ENCODE measurements at places on chromosomes 11 and 22.

GRCh38 chr11:115611343-115611742 is 107.1 kb upstream of the CADM1 start:
- no peak for DNase-seq
- H3K4me1 ChIP-seq = no peaks in the 10 kb centered on the region
- H3K27me3 ChIP-seq = no peaks in the 10 kb centered on the region
- no peaks in the 10 kb centered on the region for H3K36me3 ChIP-seq
- H3K4me3 ChIP-seq = no peak overlapping the region

- H3K27ac ChIP-seq = no peak overlapping the region
- no peaks in the 10 kb centered on the region for H3K4me1 ChIP-seq
- no peaks in the 10 kb centered on the region for H3K27me3 ChIP-seq
- H3K36me3 ChIP-seq = no peaks in the 10 kb centered on the region
- H3K4me3 ChIP-seq = no peak overlapping the region
Observed at GRCh38 chr11:103898577-103899336, 137.7 kb upstream of the DDI1 start.

- no peaks in the 10 kb centered on the region for H3K36me3 ChIP-seq
- H3K27me3 ChIP-seq = peaks cover 13% of the 10 kb centered on the region
- no peak overlapping the region for H3K27ac ChIP-seq
- no peak overlapping the region for H3K4me3 ChIP-seq
Observed at GRCh38 chr11:87954476-87954875, 220.8 kb downstream of the RAB38 start.

DNA sequence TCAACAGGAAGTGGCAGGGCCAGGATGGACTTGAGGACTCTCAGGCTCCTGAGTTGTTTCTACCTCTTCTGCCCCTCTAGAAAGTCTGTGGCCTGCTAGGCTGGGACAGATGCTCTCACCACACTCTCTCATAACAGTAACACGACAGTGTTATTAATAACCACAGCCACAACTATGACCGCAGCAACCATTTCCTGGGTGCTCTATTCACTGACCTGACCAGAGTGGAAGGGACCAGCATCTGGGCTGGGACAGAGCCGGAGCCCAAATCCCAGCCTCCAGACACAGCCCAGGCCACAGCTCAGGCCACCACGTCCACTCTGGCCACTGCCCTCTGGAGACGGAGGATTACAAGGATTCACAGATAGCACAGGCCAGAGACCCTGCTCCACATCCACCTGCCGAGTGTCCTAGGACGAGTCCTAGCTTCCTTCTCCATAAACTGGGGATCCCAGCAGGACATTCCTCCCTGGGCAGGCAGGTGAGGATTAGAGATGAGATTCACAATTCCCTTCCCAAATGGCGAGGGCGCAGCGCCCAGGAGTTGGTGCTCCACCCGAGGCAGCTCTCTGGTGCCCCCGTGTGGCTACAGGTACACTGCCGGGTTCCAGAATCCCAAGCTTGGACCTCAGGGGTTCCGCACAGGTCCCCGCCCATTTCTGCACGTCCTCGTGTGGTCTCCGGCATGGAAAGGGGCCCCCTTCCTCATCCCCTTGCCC is 7.1 kb downstream of the PNPLA5 start:
- peak; percentile 68 for DNase-seq
- H3K36me3 ChIP-seq = no peaks in the 10 kb centered on the region
- H3K4me1 ChIP-seq = no peaks in the 10 kb centered on the region
- H3K4me3 ChIP-seq = no peak overlapping the region

DNA sequence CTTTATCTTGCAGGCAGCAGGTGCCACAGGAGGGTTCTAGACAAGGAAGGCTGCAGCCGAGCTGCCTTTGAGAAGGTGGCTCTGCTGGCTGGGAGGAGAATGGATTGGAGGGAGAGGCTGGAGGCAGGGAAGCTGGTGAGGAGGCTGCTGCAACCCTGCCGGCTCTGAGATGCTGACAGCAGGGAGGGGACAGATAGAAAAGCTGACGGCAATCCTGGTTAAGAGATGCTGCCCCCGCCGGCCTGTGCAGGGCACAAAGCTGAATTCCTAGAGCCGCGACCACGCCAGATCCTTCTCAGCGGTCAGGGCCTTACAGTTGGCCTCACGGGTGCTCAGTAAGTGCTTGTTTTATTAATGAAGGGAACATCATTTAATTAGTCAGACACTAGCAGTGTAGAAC is 105.4 kb downstream of the CACNA1I start:
- H3K4me3 ChIP-seq = no peak overlapping the region
- no peaks in the 10 kb centered on the region for H3K4me1 ChIP-seq
- DNase-seq = no peak
- peaks cover 25% of the 10 kb centered on the region for H3K36me3 ChIP-seq
- no peaks in the 10 kb centered on the region for H3K27me3 ChIP-seq
- no peak overlapping the region for H3K27ac ChIP-seq

DNA sequence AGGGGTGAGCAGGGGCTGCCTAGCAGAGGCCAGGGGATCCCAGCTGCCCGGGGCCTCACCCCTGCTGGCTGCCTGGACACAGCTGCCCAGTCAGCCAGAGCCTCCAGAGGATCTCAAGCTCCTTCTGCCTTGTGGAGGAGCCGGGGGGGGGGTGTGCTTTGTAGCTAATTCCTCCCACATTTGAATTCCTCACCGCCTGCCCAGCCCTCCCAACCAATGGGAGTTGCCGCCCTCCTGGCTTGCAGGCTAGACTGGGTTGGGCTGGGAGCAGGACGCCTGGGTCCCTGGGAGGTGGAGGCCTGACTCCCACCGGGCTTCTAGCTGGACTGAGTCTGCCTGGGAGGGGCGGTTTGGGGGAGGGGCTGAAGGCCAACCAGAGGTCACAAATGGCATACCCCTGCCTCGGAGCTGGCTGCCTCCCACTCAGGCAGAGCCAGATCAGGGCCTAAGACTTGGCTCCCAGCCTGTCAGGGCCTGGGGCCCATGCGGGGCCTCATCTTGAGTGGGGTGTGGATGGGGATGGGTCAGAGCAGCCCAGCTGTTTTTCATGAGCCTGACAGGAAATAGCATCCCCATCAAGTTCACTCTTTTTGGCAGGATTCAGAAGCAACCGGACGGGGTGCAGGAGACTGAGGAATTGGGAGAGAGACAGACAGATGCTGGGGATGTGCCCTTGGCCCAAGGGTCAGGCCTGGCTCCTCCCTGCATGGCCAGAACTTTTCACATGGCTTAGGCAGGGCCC is 29.2 kb upstream of the PDE2A start:
- DNase-seq = no peak
- H3K4me3 ChIP-seq = no peak overlapping the region
- no peaks in the 10 kb centered on the region for H3K4me1 ChIP-seq
- H3K36me3 ChIP-seq = peaks cover 93% of the 10 kb centered on the region
- no peaks in the 10 kb centered on the region for H3K27me3 ChIP-seq

- peaks cover 3% of the 10 kb centered on the region for H3K4me1 ChIP-seq
- no peaks in the 10 kb centered on the region for H3K36me3 ChIP-seq
- H3K27ac ChIP-seq = no peak overlapping the region
- no peak overlapping the region for H3K4me3 ChIP-seq
- DNase-seq = no peak
- peaks cover 21% of the 10 kb centered on the region for H3K27me3 ChIP-seq
Observed at GRCh38 chr11:134045799-134046635, 22.9 kb upstream of the JAM3 start.

DNA sequence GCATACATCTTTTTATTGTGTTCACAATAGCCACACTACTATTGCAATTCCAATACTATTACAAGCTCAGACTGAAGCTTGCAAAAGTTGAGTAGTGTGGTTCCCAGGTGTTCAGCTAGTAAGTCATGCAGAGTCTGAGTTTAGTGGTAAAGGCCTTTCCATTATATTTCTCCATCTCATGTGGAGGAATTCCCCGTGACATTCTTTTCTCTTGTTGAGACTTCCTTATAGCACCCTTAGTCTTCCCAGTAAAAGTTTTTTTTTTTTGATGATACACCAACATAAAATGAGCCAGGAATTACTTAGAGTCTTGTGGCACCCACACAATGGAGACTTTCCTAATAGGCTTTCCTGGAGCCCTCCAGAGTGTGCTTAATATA is 110.8 kb downstream of the UVRAG start:
- H3K27me3 ChIP-seq = no peaks in the 10 kb centered on the region
- DNase-seq = no peak
- H3K36me3 ChIP-seq = peaks cover 4% of the 10 kb centered on the region
- no peak overlapping the region for H3K4me3 ChIP-seq

- no peak overlapping the region for H3K27ac ChIP-seq
- no peak for DNase-seq
- H3K27me3 ChIP-seq = peaks cover 49% of the 10 kb centered on the region
- H3K36me3 ChIP-seq = no peaks in the 10 kb centered on the region
- peaks cover 8% of the 10 kb centered on the region for H3K4me1 ChIP-seq
- H3K4me3 ChIP-seq = no peak overlapping the region
Observed at GRCh38 chr22:36900225-36900624, 13.2 kb upstream of the CSF2RB start.

- no peak overlapping the region for H3K27ac ChIP-seq
- no peaks in the 10 kb centered on the region for H3K4me1 ChIP-seq
- no peak overlapping the region for H3K4me3 ChIP-seq
- no peak for DNase-seq
Observed at GRCh38 chr11:62477927-62478326, 59.1 kb downstream of the SCGB1A1 start.

- H3K27me3 ChIP-seq = no peaks in the 10 kb centered on the region
- no peak for DNase-seq
- H3K36me3 ChIP-seq = no peaks in the 10 kb centered on the region
- no peaks in the 10 kb centered on the region for H3K4me1 ChIP-seq
Observed at GRCh38 chr11:116202922-116203321, 569.9 kb downstream of the BUD13 start.

GRCh38 chr22:26033071-26033470 is 136.2 kb upstream of the SEZ6L start:
- no peaks in the 10 kb centered on the region for H3K36me3 ChIP-seq
- no peaks in the 10 kb centered on the region for H3K27me3 ChIP-seq
- DNase-seq = no peak
- no peak overlapping the region for H3K27ac ChIP-seq

DNA sequence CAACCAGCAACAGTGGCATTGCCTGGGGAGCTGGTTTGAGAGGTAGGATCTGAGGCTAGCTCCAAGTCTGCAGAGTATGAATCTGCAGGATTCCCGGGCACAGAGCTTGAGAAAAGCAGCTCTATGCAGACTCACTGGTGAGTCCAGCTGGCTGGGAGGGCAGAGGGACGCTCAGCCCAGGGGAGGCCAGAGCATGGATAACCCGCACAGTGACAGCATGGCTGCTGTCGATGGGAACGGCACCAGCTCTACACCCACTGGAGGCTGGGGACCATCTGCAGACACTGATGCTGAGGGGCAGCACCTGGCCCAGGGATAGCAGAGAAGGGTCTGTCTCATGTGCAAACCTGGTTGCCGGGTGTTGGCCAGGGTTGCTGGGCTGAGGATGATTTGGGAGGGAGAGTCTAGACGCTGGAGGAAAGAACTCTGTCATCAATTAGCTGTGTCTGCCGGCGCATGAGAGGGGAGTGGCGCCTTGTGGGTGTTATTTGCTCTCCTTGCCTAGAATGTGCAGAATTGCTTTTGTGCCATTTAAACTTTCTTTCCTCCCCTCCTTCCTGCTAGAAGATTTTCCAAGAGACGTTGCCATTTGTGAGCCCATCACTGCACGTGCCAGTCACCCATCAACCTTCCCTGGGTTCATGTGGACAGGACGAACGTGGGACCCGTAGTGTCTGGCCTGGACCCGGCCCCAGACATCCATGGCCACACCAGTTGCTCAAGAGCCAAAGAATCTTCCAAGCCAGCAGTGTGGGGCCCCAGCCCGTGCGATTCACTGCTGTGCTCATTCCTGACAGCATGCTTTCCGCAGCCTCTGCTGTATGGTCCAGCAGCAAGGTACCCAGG is 19.1 kb upstream of the LINC01488 start:
- DNase-seq = no peak
- H3K4me3 ChIP-seq = no peak overlapping the region
- no peak overlapping the region for H3K27ac ChIP-seq
- H3K36me3 ChIP-seq = no peaks in the 10 kb centered on the region

DNA sequence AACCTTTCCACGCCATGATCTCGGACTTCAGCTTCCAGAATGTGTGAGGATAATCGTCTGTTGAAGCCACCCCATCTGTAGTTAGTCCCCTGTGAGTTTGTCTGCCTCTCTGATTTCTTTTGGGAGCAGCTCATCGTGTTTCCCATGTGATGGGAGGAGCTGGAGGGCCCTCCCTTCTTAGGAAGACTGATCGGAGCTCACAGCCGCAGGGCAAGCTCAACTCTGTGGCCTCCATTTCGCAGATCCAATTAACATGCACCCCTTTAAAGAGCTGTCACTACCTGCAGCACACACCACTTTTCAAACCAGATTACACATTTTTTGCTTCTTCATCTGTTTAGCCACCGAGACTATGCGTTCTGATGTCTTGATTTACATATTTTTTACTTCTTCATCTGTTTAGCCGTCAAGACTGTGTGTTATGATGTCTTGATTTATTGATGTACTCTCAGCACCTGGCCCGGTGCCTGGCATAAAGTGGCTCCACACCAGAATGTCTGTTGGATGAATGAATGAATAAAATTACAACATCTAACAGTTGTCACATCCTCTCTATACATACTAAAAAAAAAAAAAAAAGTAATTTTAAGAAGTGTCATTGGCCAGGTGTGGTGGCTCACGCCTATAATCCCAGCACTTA is 14.9 kb upstream of the PPFIA1 start:
- no peak overlapping the region for H3K27ac ChIP-seq
- no peak overlapping the region for H3K4me3 ChIP-seq
- H3K4me1 ChIP-seq = no peaks in the 10 kb centered on the region
- no peaks in the 10 kb centered on the region for H3K27me3 ChIP-seq
- DNase-seq = no peak
- H3K36me3 ChIP-seq = no peaks in the 10 kb centered on the region

GRCh38 chr11:103395612-103396011 is 286.4 kb downstream of the DYNC2H1 start:
- no peaks in the 10 kb centered on the region for H3K27me3 ChIP-seq

- no peak overlapping the region for H3K4me3 ChIP-seq
- H3K27ac ChIP-seq = no peak overlapping the region
- no peak for DNase-seq
Observed at GRCh38 chr11:104946907-104947306, 21.5 kb downstream of the CASP4 start.

- peaks cover 49% of the 10 kb centered on the region for H3K4me1 ChIP-seq
- H3K36me3 ChIP-seq = peaks cover 9% of the 10 kb centered on the region
- DNase-seq = no peak
- no peak overlapping the region for H3K4me3 ChIP-seq
- H3K27ac ChIP-seq = peak overlapping the region; percentile 69
- H3K27me3 ChIP-seq = no peaks in the 10 kb centered on the region
Observed at GRCh38 chr22:37604875-37605274, 3.8 kb upstream of the GGA1 start.

All from activated T-cell treated with anti-CD3 and anti-CD28 coated beads, Interleukin-2, amount 50 U/mL, for 24 hours (primary cell).